Hematopoietic multipotent progenitor cell treated with erythropoietin and hydrocortisone succinate and interleukin-3 and kit ligand, for 8 days (in vitro differentiated cells): ENCODE measurements at places on chromosomes 2 and 18.

DNA sequence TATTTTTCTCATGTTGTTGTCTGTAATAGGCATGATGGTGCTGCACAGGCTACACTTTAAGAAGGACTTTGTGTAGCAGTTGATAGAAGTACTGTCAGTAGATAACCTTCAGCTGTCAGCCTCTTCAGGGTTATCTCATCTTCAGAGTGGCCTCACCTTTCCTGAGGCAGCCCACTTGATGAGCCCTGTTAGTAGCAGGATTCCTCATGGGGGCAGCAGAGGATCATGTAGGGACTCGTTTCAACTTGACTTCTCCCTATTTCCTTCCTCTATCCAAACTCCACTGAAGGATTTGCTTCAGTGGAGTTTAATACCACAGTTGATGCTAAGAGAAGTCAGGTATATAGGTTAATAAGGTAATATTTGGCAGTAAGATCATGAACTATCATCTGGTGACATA, 530.3 kb upstream of the FSIP2 start:
- DNase-seq = peak; percentile 31

DNA sequence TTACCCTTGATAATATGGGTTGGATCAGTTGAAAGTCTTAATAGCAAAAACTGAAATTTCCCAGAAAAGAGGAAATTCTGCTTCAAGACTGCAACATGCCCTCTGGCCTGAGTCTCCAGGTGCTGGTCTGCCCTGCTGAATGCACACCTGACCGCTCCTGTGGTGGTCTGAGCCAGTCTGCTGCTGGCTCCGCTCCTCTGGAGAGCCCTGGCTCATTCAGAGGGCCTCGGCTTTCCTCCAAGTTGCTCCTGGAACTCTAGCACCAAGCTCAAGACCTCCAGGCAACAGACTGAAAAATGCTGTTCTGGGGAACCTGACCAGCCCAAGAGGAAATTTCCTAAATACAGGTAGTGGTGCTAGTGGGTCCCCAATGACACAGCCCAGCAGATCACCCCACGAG, 64.8 kb downstream of the DIPK1C start:
- DNase-seq = no peak

DNA sequence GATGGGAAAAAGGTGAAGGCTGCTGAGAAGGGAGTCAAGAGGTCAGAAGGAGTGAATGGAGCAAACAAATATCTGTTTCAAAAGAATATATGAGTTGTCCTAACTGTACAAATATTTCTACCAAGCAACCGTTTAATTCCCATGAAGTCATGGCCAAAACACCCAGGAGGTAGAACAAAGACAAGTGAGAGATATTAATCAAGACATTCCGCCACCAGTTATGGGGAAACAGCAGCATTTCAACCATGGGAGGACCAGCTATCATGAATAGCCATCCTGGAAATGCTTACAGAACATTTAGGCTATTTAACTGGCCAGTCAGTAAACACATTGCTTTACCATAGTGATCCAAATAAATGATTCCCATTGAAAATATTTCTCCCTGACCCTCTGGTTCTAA, 396.3 kb downstream of the IRS1 start:
- DNase-seq = no peak

- DNase-seq = no peak
Measured at GRCh38 chr2:72718876-72719275, 107.0 kb downstream of the EXOC6B start.

- peak; percentile 9 for DNase-seq
Measured at GRCh38 chr2:135662088-135662487, 79.6 kb upstream of the UBXN4 start.

DNA sequence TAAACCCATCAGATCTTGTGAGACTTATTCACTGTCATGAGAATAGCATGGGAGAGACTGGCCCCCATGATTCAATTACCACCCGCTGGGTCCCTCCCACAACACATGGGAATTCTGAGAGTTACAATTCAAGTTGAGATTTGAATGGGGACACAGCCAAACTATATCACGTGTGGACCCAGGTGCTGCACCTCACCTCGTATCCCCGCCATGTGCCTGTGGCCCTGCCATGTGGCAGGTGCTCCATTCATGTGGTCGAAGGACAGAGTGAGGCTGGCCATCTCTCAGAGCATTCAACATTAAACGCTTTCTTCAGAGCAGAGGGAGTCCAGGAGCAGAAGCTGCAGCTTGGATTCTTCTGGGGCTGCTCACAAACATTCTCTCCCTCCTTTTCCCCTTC, 32.3 kb downstream of the MROH2A start:
- no peak for DNase-seq

GRCh38 chr2:135829378-135830135, 7.4 kb downstream of the LCT start:
- no peak for DNase-seq

- DNase-seq = no peak
Measured at GRCh38 chr18:45775743-45776142, 49.7 kb upstream of the SIGLEC15 start.

DNA sequence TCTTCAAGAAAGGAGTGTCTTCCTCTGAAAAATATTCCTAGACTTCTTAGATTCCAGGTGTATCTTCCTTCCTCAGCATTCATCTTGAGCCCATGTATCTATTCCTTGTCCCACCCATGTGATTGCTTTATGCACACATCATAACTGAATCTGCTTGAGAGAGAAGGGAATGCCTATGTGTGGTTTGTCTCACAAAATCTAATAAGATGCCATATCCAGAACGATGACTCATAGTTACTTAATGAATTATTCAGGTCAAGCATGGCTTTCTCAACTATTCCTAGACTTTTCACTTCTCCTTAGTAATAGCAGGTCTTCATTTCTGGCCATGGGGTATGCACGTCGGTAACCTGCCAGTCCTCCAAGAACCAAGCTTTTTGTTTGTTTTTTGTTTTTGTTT, 121.8 kb downstream of the SETBP1 start:
- no peak for DNase-seq

DNA sequence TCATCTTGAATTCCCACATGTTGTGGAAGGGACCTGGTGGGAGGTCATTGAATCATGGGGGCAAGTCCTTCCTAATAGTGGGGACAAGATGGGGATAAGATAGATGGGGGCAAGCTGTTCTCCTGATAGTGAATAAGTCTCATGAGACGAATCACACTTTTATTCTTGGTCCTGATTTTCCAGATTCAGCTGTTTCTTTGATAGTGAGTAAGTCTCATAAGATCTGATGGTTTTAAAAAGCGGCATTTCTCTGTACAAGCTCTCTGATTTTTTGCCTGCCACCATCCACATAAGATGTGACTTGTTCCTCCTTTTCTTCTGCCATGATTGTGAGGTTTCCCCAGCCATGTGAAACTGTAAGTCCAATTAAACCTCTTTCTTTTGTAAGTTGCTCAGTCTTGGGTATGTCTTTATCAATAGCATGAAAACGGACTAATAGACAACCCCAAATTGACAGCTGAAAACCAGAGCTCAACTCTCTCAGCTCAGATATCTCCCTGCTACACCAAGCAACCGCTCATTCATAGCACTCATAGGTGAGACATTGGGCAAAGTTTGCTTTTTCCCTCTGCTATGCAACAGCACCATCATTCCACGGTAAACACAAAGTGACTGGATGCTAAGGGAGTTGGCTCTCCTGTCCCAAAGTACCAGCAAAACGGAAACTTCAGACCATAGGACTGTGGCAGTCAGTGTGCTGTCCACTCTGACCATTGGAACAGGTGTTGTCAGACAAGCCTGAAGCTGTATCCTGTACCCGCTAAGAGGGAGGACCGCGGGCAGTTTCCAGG, 44.9 kb upstream of the TBC1D8 start:
- DNase-seq = no peak

DNA sequence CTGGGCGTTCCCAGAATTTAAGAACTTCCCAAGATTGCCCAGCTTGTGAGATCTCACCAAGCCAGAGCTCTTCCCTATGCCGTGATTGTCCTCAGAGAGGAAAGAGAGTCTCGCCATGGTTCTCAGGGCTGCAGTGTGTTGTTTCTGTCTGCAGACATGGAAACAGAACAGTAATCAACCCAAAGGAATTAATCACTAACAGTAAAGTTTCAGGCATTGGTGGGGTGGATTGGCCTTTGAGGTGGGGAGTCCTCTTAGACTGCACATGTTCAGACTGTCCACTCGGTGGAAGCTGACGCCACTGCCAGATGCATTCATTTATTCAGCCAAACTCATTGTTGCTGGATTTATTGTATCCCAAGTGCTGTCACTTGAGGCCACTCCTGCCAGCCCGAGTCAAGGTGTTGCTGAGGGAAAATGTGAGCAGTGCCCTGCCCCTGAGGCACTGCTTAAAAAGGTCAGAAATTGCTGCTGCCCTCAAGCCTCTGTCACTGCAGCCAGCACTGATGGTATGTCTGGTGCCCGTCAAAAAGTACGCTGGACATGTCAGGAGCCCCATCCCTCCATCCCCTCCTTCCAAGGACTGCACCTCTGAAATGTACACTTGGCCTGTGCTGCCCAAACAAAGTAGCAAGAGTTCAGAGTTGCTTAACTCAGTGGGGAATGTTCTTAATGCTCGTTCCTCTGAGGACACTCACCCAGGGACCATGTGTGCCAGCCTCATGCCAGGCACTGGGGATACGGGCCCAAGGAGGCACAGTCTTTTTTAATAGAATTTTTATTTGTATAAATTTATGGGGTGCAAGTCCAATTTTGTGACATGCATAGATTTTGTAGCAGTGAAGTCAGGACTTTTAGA, 201.0 kb downstream of the GLI2 start:
- no peak for DNase-seq

DNA sequence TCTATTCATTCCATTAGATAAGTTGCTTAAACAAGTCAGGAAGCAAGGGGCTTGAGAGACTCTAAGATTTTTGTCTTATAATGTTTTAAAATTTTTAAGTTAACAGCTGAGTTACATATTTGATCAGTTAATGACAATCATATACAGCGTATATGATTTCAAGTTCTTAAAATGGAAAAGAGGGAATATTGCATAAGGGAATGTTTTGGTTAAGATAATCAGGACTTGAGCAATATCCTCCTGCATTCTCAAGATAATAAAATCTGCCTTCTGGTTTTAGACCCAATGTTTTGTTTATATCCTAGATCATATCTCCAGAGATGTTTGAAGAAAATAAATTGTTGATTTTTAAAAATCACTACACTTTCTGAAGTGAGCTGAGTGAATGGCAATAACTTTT, 13.4 kb upstream of the DYNC1I2 start:
- DNase-seq = no peak

- peak; percentile 41 for DNase-seq
Measured at GRCh38 chr2:98459496-98460175, 15.0 kb downstream of the INPP4A start.

DNA sequence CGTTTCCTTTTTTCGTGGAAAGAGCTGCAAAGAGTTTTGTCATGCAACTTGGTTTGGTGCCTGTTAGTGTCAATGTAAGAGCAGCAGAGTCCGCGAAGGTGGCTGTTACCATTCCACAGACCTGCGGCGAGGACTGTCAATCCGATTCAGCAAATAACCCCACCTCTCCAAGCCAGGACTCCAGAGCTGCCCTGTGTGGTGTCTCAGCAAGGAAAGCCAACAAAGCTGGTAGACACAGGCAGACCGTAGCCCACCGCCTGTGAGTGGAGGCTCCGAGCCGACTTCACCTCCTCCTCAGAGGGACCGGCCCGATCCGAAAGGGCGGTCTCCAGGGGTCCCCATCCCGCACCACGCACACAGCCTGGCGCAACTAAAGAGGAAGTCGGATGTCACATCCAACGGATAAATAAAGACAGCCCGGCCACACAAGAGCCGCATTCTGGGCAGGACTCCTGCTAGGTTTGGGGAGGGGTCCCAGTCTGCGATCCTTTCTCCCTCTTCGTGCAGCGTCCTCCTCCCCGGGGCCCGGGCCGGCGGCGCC, 819 bp downstream of the ANKRD44 start:
- no peak for DNase-seq

DNA sequence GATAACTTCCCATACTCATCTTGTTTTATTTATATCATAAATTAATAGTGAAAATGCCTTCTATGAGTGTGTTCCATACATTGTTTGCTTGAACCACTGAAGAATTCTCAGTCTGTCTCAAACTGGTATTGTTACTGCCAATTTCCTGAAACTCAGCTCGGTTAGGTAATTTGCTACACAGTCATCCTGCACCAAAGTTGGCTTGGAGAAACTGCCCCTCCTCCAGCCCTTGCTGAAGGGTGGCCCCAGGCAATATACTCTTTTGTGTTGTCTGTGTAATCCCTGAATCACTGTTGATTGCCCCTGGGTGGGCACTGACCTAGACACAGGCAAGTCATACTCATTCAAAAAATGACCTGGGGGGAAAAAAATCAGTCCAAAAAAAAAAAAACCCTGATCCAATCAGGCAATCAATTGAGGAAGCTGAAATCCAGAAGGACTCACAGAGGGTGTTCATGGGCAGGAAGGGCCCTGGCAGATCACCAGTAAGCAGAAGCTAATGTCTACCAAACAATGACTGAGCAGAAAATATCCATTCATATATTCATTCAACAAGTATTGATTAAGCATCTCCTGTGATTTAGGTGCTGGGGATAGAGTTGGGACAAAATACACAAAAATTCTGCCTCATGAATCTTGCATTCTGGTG, 3.8 kb upstream of the SESTD1 start:
- no peak for DNase-seq

GRCh38 chr18:47389210-47389609, 137.8 kb upstream of the SKOR2 start:
- no peak for DNase-seq
